Naive thymus-derived CD4-positive, alpha-beta T cell (primary cell): ENCODE measurements at places on chromosomes 2 and 18. TPM values are rescaled to one million over a fixed set of nuclear protein-coding genes. Genes with fewer than 3 reads are reported as not detected.

DNA sequence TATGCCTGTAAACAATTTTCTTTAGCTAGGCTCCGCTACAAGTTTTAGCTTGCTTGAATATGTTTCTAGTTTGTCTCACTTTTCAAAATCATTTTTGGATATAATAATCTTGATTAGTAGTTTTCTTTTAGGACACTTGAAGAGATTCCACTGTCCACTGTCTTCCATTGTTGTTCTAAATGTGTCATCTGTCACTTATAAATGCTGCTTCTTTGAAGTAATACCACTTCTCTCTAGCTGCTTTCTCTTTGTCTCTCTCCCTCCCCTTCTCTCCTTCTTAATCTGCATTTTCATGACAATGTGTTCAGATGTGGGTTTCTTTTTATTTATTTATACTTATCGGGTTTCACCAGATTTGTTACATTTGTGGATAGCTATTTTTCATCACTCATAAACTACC, 73.7 kb upstream of the DPP10 start:
- no peaks in the 10 kb centered on the region for H3K27me3 ChIP-seq
- DNase-seq, result no peak
- H3K4me3 ChIP-seq, result no peak overlapping the region
- no peak overlapping the region for H3K27ac ChIP-seq

The CACNB4 gene
- 2.5 TPM for total RNA-seq

The FBLN7 gene
- total RNA-seq, result 12.1 and 12.8 TPM in 2 replicates

DNA sequence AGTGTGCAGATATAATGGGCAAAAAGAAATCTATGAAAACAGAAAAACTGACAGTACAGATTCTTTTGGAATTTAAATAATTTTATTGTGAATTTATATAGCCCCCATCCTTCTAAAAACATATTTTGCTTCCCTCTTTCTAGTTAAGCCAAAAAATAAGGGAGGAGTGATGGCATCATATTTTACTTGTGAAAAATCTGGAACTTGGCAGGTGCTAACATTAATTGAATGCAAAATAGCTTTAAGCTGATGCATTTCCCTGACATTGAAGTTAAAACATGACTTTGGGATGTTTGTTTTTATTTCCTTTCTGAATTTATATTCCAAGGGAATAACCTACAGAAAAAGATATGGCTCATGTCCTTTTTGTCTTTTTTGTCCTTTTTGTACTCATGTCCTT, 82.6 kb upstream of the RBM44 start:
- H3K27ac ChIP-seq, result no peak overlapping the region
- no peaks in the 10 kb centered on the region for H3K36me3 ChIP-seq
- no peaks in the 10 kb centered on the region for H3K27me3 ChIP-seq
- no peak overlapping the region for H3K4me3 ChIP-seq

The CFAP210 gene
- total RNA-seq, result not detected

DNA sequence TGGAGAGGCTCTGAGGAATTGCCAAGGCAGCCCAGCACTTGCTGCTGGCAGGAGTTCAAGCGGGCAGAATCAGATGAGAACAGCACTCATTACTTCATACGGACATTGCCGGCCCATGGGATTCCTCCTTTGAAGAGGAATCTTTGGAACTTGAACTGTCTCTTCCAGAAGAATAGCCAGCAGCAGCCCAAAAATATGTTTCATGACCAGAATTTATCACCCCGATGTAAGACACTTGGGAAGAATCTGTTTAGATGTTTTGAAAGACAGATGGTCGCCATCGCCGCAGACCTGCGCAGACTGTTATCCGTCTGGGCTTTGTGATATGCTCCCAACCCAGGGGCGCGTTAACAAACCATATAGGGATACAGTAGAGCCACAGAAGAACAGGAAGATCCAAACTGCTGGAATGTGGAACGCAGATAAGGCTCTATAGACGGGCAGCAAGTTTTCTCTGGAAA, 3.7 kb upstream of the ADI1 start:
- H3K27ac ChIP-seq, result no peak overlapping the region
- no peak overlapping the region for H3K4me3 ChIP-seq
- H3K4me1 ChIP-seq, result peaks cover 16% of the 10 kb centered on the region
- H3K36me3 ChIP-seq, result no peaks in the 10 kb centered on the region
- H3K27me3 ChIP-seq, result no peaks in the 10 kb centered on the region

- no peak for DNase-seq
- no peaks in the 10 kb centered on the region for H3K4me1 ChIP-seq
- no peaks in the 10 kb centered on the region for H3K36me3 ChIP-seq
- no peak overlapping the region for H3K27ac ChIP-seq
Observed at GRCh38 chr2:219022616-219023015, 18.7 kb downstream of the CFAP65 start.

The CHN1 gene
- total RNA-seq, result 0.81 TPM

GRCh38 chr2:118577202-118577601, 270.2 kb downstream of the EN1 start:
- H3K4me3 ChIP-seq, result no peak overlapping the region
- no peaks in the 10 kb centered on the region for H3K36me3 ChIP-seq
- no peak overlapping the region for H3K27ac ChIP-seq
- H3K27me3 ChIP-seq, result no peaks in the 10 kb centered on the region
- H3K4me1 ChIP-seq, result no peaks in the 10 kb centered on the region
- DNase-seq, result no peak

The SRD5A2 gene
- not detected for total RNA-seq

The IL36RN gene
- not detected for total RNA-seq

DNA sequence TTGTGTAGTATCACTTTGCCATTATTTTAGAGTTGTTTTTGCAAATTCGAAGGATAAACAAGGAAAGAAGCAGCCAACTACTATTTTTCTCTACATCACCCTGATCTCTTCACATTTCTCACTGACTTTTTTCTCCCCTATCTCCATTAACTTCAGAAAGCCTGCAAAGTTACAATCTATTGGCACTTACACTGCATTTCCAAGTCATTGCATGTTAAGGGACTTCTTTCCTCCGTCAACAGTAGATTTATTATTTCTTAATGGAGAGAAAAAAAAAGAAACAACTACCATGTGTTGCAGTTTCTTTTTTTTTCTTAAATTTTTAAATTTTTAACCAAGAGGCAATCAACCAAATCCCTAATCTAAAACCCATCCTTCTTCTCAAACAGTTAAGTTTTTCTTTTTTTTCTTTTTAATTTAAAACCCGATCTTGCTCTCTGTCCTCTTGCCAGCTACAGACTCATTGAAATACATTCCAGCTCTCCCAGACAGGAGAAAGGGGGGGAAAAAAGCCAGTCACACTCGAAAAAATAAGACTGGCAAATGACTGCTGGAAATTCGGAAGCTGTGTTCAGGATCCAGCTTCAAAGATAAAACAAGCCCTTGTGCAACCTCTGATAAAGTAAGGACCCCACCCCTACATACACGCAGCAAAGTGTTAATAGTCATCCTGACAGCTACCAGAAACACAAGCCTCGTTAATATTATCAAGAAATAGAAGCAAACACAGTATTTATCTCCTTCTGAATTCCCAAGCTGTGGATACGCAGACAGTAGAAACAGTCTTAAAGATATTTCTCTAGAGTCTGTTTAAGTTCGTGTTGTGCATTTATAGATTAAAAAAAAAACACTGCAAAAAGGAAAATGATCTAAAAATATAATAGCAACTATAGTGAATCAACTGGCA, 1.3 kb downstream of the LRRTM4 start:
- no peaks in the 10 kb centered on the region for H3K36me3 ChIP-seq
- no peak for DNase-seq
- no peak overlapping the region for H3K27ac ChIP-seq
